ENCODE measurements at places on chromosomes 4 and X.

DNA sequence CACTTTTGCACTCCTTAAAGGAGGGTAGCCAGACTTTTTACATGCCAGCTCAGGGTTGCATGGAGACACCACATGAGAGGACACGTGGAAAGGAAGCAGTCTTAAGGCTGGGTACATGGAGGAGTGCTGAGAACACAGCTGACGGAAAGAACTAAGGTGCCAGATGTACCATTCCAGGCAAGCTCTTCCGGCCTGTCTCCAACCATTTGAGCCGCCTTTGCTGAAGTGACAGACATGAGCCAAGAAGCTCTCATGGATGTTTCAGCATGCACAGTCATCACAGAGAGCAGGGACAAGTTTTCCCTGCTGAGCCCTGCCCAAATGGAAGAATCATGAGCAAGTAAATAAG is 83.4 kb upstream of the BMP2K start:
- no peak overlapping the region for H3K27ac ChIP-seq
- no peak for DNase-seq
- H3K4me3 ChIP-seq, result no peak overlapping the region

DNA sequence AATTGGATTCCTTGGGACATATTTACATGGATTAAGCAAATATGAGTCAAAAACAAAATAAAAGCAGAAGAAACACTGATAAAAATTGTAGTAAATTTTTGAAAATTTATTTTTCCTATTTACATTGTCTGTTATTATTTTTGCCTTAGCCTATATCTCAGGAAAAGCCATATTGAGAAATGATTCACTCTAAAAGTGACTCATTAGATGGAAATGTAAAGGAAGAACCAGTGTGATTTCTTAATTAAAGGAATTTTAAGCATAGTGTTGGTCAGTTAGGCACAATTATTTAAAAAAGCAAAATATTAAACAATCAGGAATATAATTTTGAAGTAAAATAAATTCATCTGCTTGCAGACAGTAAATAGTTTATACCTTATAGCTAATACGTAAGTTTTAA is 167.4 kb upstream of the NAP1L5 start:
- no peak overlapping the region for H3K4me3 ChIP-seq
- DNase-seq, result no peak
- H3K36me3 ChIP-seq, result no peaks in the 10 kb centered on the region

DNA sequence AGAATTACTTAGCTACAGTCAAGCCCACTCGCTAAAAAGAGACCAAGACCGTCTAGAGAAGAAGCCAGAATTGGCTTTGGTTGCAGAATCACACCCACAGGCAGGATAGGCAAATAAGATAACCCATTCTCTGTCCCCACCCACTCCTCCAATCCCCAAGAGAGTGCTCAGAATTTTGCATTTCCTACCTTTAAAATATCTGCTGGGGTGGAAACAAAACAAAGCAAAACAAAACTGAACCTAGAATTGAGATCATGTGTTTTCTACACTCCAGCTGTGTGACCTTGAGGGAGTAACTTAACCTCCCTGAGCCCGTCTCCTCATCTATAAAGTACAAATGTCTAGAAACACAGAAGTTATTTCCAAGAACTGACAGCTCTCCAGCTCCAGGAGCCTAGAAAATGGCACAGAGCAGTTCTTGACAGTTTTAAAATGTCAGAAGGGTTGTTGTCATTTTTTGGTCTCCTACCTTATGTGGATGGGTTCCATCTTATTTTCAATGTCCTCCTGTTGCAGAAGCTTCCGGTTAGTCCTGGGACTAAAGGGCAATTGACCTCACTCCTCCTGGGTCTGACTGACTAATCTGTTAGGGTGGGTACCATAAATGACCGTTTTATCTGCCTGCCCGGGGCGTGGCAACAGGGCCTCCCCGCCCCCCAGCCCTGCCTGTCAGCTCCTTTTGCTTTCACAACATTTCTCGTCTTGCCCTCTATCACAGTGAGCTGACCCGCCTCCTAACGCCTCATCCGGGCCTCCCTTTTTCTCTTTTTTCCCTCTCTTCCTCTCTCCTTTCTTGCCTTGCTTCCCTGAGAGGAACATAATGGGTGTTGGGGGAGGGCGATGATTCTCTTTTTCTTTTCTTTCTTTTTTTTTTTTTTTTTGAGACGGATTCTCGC is 114.0 kb downstream of the RBM47 start:
- no peaks in the 10 kb centered on the region for H3K36me3 ChIP-seq
- DNase-seq, result no peak
- no peak overlapping the region for H3K4me3 ChIP-seq
- H3K4me1 ChIP-seq, result no peaks in the 10 kb centered on the region
- H3K27me3 ChIP-seq, result no peaks in the 10 kb centered on the region

DNA sequence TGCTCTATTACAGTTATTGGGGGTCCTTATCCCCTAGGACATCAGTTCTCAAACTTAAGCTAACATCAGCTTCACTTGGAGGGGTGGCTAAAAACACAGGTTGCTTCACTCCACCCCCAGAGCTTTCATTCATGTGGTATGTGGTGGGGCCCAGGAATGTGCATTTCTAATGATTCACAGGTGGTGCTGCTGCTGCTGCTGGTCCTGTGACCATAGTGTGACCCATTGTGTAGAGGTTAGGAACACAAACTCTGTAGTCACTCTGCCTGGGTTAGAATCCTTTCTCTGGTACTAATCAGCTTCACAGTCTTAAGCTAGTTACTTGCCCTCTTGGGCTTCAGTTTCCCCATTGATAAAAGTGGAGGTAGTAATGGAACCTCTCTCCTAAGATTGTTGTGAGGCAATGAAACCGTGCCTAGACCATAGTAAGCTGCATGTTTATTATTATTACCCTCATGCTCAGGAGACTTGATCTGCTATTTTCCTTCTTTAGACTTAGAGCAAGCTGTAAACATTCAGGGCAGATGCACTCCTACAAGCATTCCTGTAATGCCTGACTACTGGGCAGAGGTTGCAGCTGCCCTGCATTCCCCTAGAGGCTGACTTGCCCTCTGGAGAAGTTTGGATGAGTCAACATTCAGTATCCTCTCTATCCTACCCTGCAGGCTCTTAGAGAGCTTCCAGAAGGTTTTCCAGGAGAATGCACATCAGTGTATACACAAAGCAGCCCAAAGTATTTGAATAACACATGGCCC is 94.1 kb upstream of the ACSL4 start:
- no peaks in the 10 kb centered on the region for H3K36me3 ChIP-seq
- peak overlapping the region; percentile 29 for H3K27ac ChIP-seq
- no peak for DNase-seq
- H3K4me1 ChIP-seq, result no peaks in the 10 kb centered on the region

DNA sequence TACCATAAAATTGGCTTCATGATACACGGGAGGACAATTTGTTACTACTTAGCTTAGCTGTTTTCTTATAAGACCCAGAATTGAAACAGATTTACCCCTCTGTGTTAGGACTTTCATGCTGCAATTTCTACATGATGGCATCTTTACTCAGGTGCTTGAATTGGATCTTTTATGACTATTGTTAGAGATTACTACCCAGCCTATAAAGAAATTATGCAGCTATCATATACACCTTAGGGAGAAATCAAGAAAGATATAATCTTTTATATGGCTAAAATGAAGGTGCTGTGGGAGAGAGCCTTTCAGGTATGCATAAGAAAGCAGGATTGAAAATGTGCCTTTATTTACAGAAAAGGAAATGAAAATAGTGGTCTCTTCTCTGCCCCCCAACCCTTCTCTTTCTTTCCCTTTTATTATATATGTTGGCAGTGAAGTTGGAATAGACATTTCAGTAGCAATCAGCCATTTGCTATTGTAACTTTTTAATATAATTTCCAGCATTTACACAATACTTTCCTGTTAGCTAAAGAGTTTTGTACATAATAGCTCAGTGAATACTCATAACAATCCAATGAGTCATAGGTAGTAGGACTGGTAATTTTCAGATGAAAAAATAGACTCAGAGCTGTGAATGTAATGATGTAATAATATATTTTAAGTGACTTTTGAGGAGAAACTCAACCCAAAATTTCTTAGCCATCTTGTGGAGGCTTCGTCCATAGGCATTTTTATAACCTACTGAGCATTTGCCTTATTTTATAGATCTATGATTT is 311.8 kb downstream of the ADGRL3 start:
- H3K4me1 ChIP-seq, result no peaks in the 10 kb centered on the region
- H3K36me3 ChIP-seq, result no peaks in the 10 kb centered on the region
- peak; percentile 14 for DNase-seq

DNA sequence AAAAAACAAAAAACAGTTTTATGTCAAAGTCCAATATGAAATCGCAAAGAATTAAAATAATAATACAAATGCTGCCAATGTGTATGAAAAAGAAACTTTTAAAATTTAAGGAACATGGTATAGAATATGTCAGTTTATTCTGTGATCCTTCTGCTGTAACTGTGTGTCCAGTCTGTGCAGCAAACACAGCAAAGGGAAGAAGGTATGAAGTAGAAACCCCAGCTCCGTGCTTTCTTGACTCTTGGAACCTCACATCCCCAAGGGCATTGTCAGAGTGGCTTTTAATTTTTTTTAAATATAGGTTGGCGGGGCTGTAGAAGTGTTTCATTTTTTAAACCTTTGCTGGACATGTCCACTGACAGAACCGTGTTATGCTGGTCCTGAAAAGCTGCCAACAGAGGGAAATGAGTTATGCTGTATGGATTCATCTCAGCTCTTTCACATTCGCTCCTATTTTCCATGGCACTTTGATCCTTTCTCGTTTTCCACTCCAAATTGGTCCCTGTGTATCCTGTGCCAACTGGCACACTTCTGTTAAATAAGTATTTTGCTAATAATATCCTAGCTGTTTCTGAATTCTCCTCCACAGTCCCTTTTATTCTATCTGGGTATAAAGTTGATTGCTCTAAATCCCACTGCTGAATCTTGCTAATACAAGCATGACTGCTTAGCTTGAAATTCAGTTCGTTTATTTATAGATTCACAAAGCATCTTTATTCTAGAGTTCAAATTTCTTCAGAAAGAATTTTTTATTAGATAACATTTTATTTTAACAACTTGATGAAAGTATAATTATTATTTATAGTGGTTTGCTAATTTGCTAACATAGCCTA is 127.0 kb upstream of the DDIT4L start:
- H3K36me3 ChIP-seq, result no peaks in the 10 kb centered on the region
- peaks cover 7% of the 10 kb centered on the region for H3K4me1 ChIP-seq
- H3K4me3 ChIP-seq, result peak overlapping the region; percentile 2
- peak; percentile 89 for DNase-seq

- H3K4me3 ChIP-seq, result no peak overlapping the region
- H3K4me1 ChIP-seq, result no peaks in the 10 kb centered on the region
- no peaks in the 10 kb centered on the region for H3K36me3 ChIP-seq
- DNase-seq, result no peak
- no peaks in the 10 kb centered on the region for H3K27me3 ChIP-seq
Observed at GRCh38 chr4:134708026-134708425, 506.4 kb upstream of the PABPC4L start.

DNA sequence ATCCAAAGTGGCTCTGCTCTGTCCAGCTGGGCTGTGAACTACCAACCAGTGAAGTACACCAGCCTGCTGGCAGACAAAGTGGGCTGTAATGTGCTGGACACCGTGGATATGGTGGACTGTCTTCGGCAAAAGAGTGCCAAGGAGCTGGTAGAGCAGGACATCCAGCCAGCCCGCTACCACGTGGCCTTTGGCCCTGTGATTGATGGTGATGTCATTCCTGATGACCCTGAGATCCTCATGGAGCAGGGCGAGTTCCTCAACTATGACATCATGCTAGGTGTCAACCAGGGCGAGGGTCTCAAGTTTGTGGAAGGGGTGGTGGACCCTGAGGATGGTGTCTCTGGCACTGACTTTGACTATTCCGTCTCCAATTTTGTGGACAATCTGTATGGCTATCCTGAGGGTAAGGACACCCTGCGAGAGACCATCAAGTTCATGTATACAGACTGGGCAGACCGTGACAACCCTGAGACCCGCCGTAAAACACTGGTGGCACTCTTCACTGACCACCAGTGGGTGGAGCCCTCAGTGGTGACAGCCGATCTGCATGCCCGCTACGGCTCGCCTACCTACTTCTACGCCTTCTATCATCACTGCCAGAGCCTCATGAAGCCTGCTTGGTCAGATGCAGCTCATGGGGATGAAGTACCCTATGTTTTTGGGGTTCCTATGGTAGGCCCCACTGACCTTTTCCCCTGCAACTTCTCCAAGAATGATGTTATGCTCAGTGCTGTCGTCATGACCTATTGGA is 22.6 kb downstream of the NLGN3 start:
- no peak overlapping the region for H3K27ac ChIP-seq
- H3K27me3 ChIP-seq, result peaks cover 7% of the 10 kb centered on the region
- no peak for DNase-seq
- no peaks in the 10 kb centered on the region for H3K36me3 ChIP-seq
- no peak overlapping the region for H3K4me3 ChIP-seq
- H3K4me1 ChIP-seq, result no peaks in the 10 kb centered on the region

- DNase-seq, result no peak
- H3K4me3 ChIP-seq, result no peak overlapping the region
- H3K36me3 ChIP-seq, result no peaks in the 10 kb centered on the region
- no peak overlapping the region for H3K27ac ChIP-seq
Observed at GRCh38 chr4:15373363-15373762, 54.5 kb upstream of the C1QTNF7 start.

- H3K4me1 ChIP-seq, result no peaks in the 10 kb centered on the region
- H3K27me3 ChIP-seq, result no peaks in the 10 kb centered on the region
- no peak overlapping the region for H3K27ac ChIP-seq
Observed at GRCh38 chr4:80610845-80611677, 275.5 kb downstream of the CFAP299 start.

DNA sequence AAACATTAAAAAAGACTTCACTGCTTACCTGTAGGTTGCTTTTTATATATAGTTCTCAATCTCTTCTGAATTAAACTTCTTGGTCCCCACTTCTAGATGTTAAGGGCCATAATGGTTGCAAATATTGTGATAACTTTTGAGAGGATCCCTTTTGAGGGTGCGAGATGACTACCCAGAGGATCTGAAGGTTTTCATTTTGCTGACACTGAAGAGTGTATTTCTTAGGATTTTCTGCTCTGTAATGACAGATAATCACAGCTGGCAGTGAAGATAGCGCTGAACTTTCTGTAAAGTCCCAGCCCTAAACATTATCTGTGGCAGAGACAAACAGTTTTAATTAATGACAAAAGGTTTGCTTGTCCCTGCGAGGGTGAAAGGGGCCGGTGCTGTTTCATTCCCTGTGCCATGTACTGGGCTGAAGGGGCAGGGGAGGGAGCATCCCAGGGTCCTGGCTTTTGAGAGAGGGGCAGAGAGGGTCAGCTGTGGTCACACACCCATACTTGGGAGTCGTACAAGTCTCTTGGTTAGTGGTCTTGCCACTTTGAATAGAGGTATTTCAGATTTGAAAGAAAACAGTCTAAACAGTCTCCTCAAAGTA is 22.2 kb downstream of the CLCN4 start:
- no peak overlapping the region for H3K27ac ChIP-seq
- no peak for DNase-seq

GRCh38 chr4:158938220-158939044 is 164.4 kb upstream of the RAPGEF2 start:
- DNase-seq, result peak; percentile 27
- no peak overlapping the region for H3K27ac ChIP-seq
- H3K4me3 ChIP-seq, result no peak overlapping the region
- no peaks in the 10 kb centered on the region for H3K27me3 ChIP-seq
- H3K4me1 ChIP-seq, result peaks cover 2% of the 10 kb centered on the region
- no peaks in the 10 kb centered on the region for H3K36me3 ChIP-seq

- no peaks in the 10 kb centered on the region for H3K27me3 ChIP-seq
- no peaks in the 10 kb centered on the region for H3K4me1 ChIP-seq
- no peaks in the 10 kb centered on the region for H3K36me3 ChIP-seq
Observed at GRCh38 chr4:98387345-98388026, 126.3 kb downstream of the RAP1GDS1 start.

- peaks cover 2% of the 10 kb centered on the region for H3K4me1 ChIP-seq
- H3K4me3 ChIP-seq, result no peak overlapping the region
- no peaks in the 10 kb centered on the region for H3K36me3 ChIP-seq
- peak; percentile 45 for DNase-seq
Observed at GRCh38 chr4:142334931-142335330, 511.2 kb downstream of the INPP4B start.
